Activated CD4-positive, alpha-beta T cell treated with anti-CD3 and anti-CD28 coated beads, Interleukin-2, amount 50 U/mL, for 1 hour (primary cell): ENCODE measurements at places on chromosomes 1 and 21.

DNA sequence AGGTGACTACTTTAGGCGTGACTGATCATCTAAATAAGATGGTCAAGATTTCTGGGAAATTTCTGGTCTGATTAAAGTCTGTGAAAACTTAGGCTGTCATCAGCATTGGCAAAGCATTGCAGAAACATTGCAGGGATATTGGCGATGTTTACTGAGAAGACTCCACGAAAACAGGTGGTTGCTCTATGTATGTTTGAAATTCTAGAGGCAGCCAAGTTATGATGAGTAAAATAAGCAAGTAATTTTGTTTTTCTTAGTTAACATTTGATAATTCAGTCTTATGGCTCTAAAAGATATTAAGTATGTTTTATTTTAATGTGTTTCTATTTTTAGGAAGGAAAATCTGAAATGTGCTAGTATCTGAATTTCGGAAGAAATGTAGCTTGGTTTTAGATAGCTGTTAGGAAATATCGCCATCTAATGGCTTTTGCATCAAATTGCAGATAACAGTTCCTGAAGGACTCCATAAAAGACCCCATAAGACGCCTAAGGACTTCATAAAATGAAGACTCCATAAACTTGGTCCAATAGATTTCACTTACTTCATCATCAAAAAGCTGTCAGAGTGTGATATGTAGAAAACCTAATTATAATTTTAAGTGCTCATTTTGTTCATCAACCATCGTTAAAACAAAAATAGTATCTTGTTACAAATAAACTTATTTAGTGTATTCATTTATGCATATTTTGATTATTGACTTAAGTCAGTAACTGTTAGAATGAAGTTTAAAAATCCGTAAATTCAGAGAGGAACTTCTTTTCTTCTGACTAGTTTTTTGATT, 344.6 kb downstream of the RYR2 start:
- DNase-seq: no peak

DNA sequence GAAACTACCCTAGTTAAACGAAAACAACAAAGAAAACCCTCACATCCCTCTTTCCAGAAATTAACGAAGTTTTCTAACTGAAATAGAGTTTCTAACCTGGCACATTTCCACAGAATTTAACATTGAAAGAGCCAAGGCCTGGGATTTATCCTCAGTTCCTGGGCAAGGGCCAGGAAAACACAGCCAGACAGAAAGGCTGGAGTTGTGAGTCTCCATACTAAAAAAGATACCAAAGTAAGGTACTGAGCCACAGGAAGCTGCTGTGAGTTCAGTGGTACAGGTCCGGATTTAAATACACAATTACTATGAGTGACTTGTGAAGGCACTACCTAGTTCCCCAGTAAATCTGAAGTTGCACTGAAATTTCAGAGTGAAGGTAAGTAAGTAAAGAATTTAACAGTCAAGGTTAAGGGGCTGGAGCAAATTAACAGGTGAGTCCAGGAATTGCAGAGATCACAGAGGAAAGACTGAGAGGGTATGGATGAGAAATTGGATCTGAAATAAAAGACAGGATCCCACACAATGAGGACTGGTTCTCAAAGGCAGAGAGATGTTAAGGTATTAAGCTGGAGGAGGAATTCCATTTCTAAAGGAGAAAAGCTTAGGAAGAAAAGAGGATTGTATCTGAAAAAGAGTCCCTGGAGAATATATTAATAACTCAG, 905 bp downstream of the LIX1L start:
- DNase-seq: no peak

DNA sequence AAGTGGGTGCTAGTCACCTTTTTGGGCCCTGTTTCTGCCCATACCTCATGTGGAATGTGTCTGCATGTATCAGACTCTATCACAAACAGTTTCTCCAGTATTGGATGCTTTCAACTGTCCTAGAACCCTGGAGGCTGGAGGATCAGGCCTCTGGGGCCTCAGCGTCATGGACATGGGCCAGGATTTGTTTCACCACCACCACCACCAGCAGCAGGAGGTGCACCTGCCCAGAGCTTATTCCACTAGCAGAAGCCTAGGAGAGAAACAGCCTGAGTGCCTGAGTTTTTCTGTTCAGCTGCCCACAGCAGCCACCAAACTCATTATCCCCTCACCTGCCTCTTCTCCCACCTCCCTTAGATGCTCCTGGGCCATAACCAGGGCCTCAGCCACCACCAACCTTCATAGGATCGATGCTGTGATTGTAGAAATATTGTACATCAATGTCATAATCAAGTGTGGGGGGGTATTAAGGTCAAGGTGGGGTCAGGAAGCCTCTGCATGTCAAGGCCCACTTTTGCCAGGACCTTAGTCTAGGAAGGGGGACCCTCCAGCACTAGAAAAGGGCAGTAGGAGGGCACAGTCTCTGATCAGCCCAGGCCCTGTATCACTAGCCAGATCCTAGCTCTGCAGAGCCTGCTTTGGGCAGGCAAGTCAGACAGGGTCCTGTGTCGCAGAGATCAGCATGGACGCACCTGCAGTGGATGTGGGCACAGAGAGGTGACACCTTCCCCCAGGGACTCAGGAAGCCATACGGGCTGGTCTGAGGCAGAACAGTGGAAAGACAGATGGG, 9.3 kb downstream of the DMAP1 start:
- no peak for DNase-seq

DNA sequence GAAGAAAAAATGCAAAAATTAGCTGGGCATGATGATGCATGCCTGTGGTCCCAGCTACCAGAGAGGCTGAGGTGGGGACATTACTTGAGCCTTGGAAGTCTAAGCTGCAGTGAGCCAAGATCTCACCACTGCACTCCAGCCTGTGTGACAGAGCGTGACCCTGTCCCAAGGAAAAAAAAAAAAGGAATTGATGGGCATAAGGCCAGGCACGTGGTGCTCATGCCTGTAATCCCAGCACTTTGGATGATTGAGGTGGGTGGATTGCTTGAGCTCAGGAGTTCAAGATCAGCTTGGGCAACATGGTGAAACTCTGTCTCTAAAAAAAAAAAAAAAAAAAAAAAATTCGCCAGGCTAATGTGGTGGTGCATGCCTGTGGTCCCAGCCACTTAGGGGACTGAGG, 55.8 kb upstream of the ATP2B4 start:
- DNase-seq: no peak

- no peak for DNase-seq
Measured at GRCh38 chr1:111980686-111981085, 8.8 kb downstream of the KCND3 start.

DNA sequence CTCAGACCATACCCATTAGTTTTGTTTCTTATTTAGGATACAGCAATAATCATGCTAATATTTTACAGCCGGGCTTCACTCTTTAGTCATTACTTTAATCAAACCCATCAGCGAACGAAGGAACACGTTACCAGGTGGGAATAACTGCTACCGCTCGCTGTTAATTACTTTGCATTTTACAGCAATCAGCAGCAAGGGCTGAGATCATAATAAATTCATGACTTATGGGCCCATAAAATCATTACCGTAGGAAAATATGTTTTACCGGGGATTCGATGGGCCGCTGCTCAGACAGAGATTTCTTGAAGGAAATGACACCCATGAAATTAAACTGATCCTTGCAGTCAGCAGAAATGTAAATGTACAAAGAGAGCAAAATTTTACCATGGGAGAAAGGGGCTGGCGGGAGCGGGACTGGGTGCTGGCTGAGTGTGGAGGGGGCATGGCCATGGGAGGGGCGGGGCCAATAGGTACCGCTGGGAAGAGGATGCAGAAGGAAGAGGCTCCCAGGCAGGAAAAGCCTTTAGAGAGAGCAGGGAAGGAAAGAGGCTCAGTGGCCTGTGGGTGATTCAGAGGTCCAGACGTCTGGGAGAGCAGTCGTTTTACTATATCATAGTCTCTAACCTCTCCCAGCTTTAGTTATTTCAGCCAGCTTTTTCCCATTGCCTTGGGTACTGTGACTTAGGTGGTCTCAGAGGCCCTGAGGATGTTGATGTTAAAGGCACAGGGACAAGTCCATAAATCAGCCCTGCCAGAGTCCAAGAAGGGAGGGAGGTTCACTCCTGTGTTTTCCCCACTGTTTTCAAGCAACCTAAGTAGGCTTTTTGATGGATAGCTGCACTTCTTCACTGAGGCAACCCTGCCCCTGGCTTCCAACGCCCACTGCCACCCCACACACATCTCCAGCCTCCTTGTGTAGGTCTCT, 258.9 kb downstream of the SEC16B start:
- DNase-seq: no peak

GRCh38 chr1:2496087-2496622, 20.1 kb downstream of the PLCH2 start:
- DNase-seq: no peak

DNA sequence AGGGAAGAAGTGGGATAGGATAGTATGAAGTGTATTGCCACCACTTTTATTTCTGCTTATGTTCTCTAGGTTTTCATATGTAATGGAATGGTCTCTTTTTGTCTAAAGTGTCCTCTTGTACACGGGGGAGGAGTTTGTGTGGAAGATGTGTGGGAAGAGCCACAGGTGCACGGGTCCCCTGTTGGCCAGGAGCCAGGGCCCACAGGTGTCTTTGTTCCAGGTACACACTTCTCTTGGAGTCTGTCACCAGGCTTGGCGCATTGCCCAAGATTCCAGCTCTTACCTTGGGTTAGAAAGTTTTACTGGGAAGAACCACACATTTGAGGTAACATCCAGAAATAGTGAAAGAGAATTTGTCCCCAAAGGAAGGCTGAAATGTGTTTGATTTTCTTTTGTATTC, 10.5 kb downstream of the TENT5C start:
- DNase-seq: no peak

GRCh38 chr1:81549588-81550127, 251.1 kb upstream of the ADGRL2 start:
- no peak for DNase-seq

DNA sequence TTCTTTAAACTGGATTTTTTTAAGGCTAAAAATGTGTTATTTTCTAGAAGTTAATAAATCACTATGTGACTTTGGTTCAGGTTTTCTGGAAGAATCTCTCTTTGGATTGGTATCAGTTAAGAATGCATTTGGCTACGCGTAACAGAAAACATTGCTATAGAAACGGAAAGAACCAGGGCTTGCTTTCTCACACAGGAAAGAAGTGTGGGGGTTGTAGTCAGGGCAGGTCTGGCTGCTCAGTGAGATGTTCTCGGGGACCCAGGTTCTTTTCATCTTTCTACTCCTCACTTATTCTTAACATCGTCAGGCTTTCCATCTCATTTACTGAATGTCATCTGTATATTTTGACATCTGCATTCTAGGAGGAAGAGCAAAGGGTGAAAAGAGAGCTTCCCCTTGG, 191.4 kb downstream of the ZBTB18 start:
- no peak for DNase-seq

GRCh38 chr1:4726620-4727341, 72.4 kb downstream of the AJAP1 start:
- no peak for DNase-seq

DNA sequence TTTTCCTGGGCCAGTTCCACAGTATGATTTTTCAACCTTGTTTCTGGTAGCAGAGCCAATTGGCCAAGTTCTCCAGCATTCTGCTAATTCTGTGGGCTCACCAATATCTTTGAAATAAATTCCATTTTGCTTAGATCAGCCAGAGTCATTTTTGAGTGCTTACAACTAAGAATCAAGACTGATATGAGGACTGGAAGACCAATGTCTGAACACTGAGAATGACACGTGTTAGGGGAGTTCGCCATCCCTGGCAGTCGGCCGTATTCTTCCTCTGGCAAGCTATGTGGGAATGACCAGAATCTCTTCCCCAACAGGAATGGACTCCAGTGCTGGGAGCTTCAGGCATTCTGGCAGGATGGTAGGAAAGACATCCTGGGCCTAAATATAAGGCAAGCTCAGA, 4.9 kb upstream of the TENT5C start:
- DNase-seq: no peak

DNA sequence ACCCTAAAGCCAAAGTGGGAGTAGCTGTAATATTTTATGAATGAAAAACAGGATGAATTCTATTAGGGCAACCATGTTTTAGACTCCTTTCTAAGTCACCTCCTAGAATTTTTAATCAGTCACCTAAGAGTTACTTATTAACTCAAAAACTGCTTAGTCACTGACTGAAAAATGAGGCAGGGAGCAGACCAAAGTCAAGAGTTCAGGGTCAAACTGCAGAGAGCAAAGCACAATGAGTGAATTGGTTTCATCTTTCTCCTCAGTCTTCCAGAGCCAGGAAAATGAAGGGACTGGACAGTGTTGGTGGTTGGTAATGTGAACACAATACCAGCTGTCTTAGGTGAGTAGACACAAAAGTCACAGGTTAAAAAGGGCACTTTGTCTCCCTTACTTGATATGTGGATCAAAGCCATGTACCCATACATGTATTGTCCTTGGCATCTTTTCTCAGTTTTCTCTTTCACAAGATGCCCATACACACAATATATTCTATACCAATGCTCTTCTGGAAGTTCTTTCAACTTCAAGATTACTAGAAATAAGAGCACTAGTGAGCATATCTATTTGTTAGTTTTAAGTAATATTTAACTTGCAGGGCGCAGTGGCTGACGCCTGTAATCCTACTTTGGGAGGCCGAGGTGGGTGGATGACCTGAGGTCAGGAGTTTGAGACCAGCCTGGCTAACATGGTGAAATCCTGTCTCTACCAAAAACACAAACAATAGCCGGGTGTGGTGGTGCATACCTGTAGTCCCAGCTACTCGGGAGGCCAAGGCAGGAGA, 42.2 kb downstream of the ATP1B1 start:
- no peak for DNase-seq

DNA sequence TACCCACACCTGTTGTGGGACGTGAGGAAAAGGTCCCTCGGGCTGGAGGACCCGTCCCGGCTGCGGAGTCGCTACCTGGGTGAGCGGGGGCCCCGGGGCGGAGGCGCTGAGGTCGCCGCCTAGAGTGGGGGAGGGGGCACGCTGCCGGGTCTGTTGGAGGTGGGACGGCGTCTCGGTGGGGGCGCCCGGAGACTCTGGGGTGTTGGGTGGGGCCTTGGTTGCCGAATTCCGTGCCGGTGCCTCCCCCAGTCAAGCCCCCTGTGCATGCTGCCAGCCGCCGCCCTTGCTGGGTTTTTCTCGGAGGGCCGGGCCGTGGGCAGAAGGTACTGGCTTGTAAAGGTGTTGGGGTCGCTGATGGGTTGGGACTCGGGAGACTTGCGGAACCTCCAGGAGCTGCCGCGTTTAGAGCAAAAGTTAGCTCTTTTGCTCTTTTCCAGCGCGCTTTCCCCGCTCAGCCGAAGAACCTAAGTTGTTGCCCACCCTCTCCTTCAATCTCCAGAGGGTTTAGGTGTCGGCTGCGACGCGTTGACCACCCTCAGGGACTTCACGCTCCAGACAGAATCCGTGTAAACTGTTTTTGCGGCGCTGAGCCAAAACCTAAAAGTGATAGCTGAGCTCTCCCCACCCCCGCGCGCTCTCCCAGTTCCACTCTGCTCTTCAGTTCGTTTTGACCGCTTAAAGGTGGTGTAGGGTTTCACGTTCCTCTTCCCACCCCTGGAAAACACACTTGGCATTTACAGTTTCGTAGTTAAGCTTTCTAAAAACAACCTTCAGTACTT, at the start of gene MPC2:
Gene MPC2, minus strand, starts transcription at position 143 of the 779 bp plus-strand sequence. CDS start 1,231 bp downstream, outside the sequence.
- peak; percentile 60 for DNase-seq
